Smooth muscle cell of the brain vasculature (primary cell): ENCODE measurements at places on chromosomes 7 and 10.

DNA sequence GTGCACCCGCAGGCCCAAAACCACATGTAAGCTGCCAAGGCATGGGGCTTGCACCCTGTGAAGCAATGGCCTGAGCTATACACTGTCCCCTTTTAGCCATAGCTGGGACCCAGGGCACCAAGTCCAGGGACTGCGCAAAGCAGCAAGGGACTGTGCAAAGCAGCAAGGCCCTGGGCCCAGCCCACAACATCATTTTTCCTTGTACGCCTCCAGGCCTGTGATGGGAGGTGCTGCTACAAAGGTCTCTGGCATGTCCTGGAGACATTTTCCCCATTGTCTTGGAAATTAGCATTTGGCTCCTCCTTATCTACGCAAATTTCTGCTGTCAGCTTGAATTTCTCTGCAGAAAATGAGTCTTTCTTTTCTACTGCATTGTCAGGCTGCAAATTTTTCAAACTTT is 24.8 kb downstream of the ARHGAP19 start:
- DNase-seq = no peak

DNA sequence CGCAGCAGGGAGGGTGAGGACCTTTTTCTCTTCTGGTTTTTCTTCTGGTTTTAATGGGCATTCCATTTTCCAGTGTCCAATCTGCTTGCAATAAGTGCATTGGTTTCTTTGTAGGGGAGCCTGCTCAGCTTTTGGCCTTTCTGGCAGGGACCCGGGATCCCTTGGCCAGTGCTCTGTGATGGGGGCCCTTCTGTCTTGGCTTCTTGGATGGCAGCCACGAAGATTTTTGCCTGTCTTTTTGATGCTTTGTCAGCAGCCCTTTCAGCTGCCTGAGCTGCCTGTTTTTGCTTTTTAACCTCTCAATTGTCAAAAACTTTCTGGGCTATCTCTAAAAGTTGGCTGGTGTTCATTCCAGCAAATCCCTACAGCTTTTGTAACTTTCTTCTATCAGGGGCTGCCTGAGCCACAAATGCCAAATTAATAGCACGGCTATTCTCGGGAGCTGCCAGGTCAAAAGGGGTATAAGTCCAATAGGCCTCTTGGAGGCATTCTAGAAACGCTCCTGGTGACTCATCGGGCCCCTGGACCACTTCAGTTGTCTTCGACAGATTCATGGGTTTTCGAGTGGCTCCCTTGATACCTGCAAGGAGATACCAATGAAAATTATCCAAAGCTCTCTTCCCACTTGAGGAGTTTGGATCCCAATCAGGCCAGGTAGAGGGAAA is 179.9 kb upstream of the MBL2 start:
- DNase-seq = no peak

DNA sequence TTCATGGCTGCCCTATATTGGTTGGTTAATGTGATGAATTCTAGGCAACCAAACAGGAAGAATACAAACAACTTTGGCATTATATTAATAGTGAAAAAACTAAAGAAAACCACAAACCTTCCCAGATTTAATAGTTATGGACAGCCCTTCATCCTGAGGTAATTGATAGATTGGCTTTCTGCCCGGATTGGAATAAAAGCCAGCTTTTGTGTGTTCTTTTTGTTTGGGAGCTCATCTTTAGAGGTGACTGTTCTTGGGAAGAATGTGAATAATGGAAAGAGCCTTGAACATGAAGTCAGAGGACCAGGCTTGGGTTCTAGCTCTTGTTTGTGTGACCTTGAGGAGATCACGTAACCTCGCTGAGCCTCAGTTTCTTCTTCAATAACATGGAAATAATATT is 92.3 kb downstream of the VTI1A start:
- no peak for DNase-seq

DNA sequence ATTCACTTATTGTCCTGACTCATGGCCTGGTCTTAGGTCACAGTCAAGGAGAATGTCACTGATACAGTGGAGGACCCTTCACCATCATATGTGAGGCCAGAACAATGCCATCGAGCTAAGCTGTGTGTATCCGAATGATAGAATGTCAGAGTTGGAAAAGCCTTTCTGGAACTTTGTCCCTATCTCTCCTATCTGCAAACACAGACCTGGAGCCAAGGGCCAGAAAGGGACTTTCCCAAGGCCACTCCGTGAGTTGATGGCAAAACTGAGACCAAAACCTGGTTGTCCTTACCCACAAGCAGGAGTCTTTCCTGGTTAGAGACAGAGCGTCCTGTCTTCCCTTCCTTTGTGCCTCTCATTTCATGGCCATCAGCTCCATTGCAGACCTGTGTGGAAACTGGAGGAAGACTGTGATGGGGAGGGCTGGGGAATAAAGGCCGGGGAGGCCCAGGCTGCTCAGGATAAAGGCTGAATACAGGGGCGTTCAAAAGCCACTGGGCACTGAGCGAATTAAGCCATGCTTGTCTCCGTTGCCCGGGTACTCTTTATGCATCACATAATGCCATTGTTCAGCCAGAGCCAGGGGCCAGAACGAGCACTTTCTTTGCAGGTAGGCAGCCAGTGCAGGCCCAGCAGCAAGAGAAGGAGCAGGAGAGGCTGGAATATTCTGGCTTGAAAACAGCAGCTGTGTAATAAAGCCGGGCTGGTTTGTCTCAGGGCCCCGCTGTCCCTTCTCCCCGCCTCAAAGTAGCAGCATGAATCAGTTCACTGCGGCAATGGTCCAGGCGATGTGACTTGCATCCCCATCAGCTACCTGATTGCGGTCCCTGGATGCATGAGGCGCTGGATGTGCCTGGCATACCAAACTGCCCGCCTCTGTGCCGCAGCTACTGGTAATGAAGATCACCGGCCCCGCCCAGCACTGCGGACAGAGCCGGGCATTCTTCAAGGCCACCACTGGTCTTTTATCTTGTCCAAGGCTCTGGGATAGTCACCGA is 143.0 kb downstream of the RPS24 start:
- DNase-seq = no peak

- no peak for DNase-seq
These were observed 91.8 kb downstream of the SEPTIN14 start for GRCh38 chr7:55770778-55771177.
